ENCODE measurements at places on chromosomes 3 and 15. TPM values are rescaled to one million over a fixed set of nuclear protein-coding genes. Genes with fewer than 3 reads are reported as not detected.

Gene CCR8
- not detected for total RNA-seq

Gene GALK2
- 27.0 TPM for total RNA-seq

Gene SOX14
- total RNA-seq: not detected

Gene PLA2G4B
- total RNA-seq: 6.1 TPM

Gene MON1A
- total RNA-seq: 9.8 TPM

Gene GPR15
- total RNA-seq: not detected

GRCh38 chr15:98998279-98998678 lies 9.3 kb downstream of the PGPEP1L start:
- DNase-seq: no peak

DNA sequence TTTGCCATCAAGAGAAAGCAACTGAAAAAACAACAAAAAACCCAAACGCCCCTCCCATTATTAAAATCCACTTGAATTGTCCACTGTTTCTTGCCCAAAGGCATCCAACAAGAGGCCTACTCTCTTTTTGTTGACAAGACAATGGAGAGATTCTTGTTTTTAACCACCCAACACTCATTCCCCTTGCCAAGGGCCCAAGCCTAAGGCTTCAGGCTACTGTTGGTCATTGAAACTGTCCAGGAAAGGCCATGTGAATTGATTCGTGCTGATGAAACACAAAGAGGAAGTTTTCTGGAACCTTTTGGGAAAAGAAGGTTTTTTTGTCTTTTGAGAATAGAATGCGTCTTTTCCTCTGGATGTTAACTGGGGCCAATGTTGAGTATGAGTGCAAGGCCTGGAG lies 157.4 kb upstream of the PFN2 start:
- DNase-seq: no peak

- peak; percentile 73 for DNase-seq
Measured at GRCh38 chr3:181326637-181327223, 337.2 kb upstream of the DNAJC19 start.

GRCh38 chr15:87724330-87724729 lies 532.2 kb downstream of the NTRK3 start:
- no peak for DNase-seq

DNA sequence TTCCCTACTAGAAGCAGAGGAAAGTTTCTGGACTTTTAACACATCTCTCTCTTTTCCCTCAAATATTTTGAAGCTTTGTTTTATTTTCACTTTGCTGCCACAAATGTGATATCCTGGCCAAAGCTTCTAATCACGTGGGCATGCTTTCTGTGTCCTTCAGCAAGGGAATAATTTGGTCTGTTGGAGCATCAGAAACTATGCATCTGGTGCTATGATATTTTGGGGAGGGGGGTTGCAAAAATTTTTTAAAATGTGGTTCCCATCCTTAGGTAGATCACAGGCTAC lies 254.2 kb downstream of the GAP43 start:
- DNase-seq: no peak

DNA sequence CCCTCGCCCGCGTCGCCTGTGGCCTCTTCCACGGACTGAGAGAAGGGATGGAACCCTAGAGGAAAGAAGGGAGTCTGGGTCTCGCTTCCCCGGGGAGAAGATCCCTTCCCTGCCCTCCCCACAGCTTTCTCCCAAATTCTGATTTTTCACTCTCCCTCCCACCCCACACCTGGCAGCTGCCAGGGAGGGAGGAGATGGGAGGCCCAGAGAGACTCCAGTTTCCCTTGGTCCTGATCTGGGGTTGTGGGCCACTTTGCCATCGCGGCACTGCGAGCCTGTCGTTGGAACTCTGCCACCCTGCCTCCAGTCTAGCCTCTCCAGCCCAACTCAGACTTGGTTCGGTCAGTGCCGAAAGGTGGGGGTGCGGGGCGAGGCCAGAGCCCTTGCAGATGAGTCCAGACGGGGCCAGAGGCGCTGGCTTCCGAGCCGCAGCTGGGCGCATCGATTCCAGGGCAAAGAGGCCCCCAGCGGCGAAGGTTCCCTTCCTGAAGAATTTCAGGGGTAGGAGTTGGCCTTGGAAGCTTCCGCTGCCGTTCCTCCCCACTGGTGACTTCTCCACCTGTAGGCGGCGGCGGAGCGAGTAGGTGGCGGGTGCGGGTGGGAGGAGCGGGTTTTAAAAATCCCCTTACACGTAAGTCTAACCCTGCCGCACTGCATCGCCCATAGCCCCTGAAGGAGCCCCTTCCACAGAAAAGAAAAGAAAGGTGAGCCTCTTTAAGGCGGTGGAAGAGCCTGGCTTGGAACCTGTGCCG lies 5.2 kb downstream of the WNT5A start:
- no peak for DNase-seq

DNA sequence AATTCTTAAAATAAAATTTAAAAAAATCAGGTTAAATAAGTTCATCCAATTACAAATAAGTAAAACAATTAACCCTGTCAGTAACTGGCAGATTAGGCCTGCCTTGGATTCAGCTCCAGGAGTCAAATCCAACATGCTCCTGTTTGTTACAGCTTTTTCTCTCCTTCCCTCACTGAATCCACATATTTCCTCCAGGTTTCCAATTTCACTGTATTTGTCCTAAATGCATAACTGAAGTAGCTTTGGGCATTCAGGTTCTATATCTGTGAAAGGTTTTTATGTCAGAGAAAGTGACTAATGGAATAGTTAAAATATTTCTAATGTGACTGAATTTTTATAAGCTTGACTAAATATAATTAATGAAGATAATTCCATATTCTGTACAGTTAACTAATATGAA lies 79.7 kb downstream of the IFT80 start:
- DNase-seq: no peak

DNA sequence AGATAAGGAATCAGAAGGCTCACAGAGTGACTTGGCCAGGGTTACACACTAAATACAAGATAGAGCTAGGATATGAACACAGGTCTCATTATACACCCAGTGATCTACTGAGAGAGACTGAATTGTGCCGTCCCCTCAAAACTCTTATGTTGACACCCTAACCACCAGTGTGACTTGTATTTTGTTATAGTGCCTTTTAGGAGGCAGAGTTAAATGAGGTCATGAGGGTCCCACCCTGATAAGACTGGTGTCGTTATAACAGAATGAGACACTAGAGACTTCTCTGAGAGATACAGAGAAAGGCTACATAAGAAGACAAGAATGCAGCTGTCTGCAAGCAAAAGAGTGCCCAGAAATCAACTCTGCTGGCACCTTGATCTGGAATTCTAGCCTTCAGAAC lies 12.6 kb downstream of the KPNA1 start:
- no peak for DNase-seq

DNA sequence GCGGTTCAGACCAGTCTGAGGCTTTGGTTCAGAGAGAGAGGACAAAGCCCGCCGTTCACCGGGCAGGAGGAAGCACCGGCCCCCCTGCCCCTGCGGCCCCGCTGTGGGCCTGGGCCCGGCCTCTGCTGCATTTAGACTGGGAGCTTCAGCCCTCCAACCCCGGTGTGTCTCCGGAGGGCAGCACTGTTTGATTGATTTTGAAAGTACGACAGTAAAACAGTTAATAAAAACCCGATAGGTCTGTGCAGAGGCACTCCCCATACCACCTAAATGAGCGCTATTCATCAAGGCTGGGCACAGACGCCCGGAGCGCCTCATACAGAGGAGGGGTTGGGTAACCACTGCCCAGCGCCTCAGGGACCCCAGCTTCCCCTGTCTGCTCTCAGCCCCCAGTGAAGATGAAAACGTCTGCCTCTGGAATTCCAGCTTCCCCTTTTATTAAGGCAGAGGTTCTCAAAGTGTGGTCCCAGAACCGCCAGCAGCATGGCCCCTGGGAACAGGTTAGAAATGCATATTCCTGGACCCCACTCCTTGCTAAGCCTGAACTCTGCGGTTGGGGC lies 256.7 kb upstream of the TLE3 start:
- no peak for DNase-seq

- no peak for DNase-seq
Measured at GRCh38 chr15:101387574-101387973, 92.5 kb upstream of the SNRPA1 start.

- DNase-seq: no peak
Measured at GRCh38 chr15:61750271-61751084, 309.8 kb downstream of the VPS13C start.

DNA sequence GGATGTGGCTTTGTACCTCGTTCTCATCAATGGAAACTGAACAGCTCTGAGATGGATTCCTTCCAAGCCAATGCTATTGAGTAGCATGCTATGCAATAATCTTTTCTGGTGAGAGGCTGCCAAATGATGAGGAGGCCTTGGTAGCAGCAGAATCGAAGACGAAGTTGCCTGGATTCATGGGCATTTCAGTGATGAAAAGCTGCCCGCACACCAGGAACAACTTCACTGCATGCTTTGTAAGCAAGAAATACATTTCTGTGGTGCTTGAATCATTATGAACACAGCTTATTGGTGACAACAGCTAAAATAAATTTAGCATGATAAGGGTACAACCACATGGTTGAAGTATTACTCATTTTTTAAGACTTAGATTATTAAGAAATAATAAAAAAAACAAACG lies 246.8 kb upstream of the ROBO1 start:
- no peak for DNase-seq

GRCh38 chr3:139311557-139311956 lies 32.3 kb upstream of the MRPS22 start:
- no peak for DNase-seq

DNA sequence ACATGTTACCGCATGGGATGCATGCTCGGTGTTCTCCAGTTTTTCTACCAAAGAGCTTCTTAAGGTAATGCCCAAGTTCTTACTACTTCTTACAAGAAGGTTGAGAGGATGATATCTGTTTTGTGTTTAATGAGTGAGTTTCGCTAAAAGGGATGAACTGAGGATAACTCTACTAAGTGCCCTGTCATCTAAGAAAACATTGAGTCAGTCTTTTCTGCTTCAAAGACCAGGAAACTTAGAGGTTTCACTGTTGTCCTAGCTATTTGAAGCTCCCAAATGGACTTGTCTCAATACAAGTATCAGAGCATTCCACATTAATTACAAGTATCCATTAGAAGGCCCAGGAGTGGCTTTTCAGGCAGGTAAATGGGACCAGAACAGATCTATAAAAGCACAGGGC lies 296.2 kb downstream of the KBTBD8 start:
- no peak for DNase-seq

DNA sequence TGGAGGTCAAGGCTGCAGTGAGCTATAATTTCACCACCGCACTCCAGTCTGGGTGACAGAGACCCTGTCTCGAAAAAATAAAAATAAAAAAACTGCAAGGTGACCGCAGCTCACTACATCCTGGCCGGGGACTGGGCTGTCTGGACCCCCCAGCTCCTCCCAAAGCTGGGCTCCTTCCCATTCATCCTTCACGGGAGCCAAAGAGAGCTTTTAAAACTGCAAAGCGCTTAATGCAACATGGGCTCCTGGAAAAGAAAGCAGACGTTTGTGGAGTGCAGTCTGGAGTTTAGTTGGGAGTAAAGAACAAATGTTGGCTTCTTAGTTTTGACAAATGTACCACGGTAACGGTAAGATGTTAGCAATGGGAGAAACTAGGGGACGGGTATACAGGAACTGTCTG lies 12.1 kb downstream of the PLXND1 start:
- no peak for DNase-seq

DNA sequence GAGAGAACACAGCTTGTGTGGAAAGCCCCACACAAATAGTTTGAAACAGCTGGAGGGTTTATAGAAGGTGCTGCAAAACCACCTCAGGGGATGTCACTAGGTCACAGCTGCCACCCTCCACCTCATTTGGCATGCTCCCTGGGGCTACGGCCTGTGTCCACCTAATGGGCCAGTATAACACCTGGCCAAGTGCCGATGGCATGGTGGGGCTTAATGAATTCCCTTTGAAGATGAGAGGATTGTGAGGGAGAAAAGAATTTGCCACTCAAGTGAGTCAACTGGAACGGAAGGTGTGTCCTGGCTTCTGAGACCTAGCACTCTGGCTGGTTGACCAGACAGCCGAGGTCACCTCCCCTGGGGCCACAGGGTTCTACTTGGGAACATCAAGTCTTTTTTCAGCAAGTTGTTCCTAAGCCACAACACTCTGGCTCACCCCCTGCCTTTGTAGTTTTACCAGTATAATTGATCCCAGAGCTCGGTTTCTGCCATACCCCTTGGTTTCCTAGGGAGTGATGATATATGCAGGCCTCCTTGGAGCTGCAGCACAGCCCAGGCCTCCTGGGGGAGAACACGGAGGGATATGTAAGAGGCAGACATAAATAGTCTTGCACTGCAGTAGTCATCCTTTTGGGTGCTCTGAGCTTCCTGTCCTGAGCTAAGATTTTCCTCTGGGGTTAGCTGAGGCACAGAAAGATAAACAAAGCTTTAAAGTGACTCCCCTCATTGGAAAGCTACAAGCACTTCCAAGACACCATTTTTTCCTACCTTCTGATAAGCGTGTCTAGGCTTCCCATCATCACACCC lies 178.2 kb upstream of the LPP start:
- DNase-seq: peak; percentile 86

DNA sequence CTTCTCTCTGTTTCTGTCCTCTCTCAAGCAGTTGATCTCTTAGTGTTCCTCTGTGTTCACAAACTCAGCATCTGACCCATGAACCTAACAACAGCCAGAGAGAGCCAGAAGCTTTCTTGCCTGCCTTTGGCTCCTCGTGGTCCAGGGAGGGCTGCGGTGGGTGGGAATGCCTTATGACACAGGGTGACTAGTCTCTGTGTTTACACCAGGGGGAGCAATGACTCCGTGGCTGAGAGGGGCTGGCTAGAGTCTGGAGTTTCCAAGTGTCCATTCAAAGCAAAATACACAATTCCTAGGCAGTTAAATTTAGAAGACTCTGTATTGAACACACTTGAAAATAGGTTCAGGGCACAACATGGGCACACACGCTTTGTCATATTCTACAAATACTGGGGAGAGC lies 370.0 kb upstream of the FRG2C start:
- peak; percentile 57 for DNase-seq
